Naive B cell (primary cell): ENCODE measurements at places on chromosomes 2 and 18.

DNA sequence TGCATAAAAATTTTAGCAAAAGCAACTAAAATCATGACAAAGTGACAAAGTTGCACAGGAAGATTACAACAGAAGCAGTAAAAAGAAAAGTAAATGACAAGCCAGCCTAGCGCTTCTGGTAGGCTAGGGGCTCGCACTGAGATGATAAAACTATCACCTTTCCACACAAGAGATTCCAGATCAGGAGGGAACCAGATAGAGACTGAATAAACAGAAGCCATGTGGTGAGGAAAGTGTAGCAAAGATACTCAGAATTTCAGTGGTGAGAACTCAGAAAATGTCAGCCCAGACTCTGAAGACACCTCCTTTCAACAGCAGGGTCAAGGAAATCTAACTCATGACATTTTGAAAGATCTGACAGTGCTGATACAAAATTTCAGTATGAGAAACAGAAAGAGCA, 77.4 kb upstream of the DNAJC10 start:
- DNase-seq: no peak

GRCh38 chr2:44358503-44358902, 2.8 kb downstream of the PREPL start:
- DNase-seq: no peak

DNA sequence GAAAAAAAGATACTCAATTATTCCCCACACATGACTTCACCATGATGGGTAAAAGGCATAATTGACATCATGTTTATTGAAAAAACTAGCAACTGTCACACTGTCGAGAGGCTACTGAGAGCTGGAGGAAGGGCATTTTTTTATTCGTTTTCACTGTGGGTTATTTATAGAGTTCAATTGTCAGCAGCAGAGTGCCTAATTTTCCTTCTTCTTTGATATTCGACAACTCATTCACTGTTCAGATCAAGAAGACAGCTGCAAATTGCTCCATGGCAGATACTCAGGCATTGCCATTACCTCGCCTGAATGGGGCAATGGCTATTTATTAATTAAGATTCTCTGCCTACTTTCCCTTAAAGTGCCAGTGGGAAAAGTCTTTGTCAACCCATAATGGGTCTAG, 197.5 kb upstream of the NRP2 start:
- DNase-seq: no peak

DNA sequence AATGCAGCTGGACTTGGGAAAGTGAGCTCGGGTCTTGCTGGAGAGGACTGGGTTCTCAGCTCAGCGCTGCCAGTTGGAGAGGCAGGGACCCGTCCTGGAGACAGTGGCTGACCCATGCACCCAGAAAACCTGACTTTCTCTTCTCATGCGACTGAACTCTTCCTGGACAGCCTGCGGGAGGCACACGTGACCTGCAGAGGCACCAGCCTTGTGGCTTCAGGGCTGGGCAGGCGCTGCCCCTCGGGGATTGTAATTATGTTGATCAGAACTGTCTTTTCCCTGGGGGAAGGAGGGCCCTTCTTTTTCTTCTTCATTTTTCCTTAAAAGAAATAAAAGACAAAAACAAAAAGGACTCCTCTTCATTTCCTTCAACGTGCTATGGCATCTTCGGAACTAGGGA, 198.1 kb downstream of the VAPA start:
- no peak for DNase-seq

GRCh38 chr2:128282976-128283810, 35.5 kb downstream of the HS6ST1 start:
- DNase-seq: no peak

DNA sequence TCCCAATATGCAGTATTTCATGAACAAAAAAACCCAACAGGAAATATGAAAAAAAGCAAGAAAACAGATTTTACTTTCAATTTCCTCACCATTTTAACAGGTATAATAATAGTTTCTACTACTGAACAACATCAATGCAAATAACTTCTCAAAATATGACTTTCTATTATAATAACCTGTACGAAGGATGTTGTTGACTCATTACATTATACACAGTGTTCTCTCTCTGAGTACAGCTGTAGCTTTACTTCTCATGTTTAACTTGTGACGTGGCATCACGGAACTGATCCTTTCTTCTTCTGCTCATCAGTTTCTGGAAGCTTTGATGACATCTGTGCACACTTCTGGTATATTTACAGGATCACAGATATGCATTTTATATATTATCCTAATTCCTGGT, 40.0 kb downstream of the FAM228A start:
- DNase-seq: no peak
